AG10803 (cell line): ENCODE measurements at places on chromosomes 4 and X.

DNA sequence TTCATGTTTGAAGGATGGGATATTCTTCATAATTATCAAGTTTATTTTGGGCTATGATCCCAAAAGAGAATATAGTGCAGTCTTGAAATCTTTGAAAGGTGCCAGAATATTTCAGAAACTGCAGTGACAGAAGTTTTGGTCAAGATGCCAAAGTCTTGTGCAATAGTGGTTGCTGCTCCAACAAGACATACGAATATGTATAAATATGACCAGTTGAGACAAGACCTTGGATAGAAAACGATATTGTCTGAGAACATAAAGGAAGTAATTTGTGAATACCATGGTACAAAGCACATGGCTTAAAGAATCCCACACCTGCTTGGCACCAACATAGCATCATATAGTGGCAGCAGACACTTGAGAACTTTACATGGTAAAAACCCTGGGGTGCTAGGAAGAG is 48.6 kb upstream of the AMELX start:
- DNase-seq = peak; percentile 48

DNA sequence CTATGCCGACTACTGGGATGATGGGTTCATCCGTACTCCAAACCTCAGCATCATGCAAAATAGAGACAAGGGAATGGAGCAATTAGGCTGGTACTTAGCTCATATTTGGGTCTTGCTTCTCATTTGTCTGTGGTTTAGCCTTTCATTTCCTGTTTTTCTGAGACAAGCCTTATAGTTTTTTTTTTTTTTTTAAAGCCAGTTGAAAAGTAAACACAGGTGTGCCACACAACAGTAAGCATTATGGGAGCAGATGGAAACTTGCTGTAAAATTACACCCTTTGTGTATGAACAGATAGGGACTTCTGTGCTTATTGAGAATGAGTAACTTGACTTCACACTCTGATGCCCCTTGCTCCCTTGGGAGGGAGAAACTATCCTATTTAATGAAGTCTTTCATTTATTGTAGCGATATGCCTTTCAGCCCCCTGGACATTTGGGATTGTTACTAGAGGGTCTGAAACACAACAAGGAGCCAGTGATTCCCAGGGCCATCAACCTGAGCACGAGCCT is 13.7 kb downstream of the RASSF6 start:
- DNase-seq = no peak

DNA sequence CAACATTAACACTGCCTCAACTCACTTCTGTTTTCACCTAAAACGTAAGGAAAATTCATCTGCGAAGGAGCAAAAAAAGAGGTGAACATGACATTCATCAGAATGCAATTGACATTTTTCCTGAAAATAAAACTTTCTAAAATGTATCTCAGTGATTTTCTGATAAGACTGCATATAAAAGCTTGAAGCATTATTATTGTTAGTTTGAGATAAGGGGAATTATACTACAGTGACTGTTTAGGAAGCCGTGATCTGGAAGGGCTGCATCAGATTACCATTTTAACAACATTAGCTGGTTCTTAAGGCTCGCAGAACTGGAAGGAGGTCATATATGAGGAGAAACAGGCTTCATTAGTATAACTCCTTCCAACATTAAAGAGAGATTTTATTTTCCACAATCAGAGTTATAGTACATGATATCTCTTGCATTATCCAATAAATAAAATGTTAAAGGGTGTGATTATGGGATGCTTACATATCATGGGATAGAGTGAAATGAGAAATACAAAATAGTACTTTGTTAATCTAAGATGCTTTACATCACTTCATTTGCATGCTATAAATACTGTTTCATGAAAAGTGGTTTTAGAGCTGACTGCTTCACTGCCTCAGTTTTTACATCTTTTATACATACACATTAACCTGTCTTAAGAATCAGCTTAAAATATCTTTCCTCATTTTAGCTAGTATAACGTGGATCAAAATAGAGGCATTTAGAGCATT is 1820.1 kb upstream of the TENM3 start:
- DNase-seq = no peak

GRCh38 chr4:145041378-145041777 is 56.6 kb downstream of the ANAPC10 start:
- DNase-seq = no peak

GRCh38 chr4:104531390-104531789 is 36.7 kb upstream of the CXXC4 start:
- DNase-seq = no peak

DNA sequence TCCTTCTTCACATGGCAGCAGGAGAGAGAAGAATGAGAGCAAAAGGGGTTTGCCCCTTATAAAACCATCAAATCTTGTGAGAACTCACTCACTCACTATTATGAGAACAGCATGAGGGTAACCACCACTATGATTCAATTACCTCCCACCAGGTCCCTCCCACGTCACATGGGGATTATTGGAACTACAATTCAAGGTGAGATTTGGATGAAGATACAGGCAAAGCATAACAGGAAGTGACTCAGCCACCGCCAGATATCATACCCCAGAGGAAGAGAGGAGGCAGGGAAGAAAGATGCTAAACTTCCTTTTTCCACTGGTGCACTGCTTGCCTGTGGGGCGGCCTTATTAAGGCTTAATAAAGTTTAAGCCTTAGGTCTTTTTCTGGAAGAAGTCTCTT is 766.1 kb downstream of the KCTD8 start:
- DNase-seq = no peak

DNA sequence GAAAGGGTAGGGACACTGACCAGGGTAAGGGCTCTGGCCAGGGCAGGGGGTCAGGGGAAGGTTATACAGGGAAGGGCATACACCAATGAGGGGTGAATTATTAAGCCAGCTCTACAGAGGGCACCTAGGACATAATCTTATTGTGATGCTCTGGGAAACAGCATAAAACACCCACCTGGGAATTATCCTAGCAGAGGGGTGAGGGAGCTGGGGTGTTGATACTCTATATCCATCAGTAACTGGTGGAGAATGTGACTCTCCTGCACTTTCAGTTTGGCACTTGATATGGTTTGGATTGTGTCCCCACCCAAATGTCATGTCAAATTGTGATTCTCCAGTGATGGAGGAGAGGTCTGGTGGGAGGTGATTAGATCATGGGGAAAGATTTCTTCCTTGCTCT is 291.2 kb downstream of the ASMT start:
- DNase-seq = no peak
